ENCODE measurements at places on chromosomes 12 and 14.

GRCh38 chr12:33649992-33650391 lies 210.4 kb upstream of the SYT10 start:
- DNase-seq, result no peak

DNA sequence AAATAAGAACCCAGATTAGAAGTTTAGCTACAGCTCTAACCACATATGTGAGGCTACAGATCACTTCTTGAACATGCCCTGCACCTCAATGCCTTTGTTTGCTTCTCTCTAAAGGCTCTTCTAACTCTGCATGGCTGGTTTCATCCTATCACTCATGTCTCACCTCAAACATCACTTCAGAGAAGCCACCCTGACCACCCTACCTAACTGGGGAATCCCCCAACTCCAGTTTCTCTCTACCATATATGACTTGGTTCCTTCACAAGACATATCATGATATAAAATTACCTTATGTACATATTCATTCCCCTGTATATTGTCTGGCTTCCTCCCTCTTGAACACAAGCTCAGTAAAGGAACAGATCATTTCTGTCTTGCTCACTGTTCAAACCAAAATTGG lies 250.2 kb upstream of the GRIP1 start:
- peak; percentile 8 for DNase-seq

- DNase-seq, result peak; percentile 38
Measured at GRCh38 chr12:92362785-92363184, 217.1 kb upstream of the BTG1 start.

- no peak for DNase-seq
Measured at GRCh38 chr12:98058838-98059237, 456.6 kb upstream of the TMPO start.

DNA sequence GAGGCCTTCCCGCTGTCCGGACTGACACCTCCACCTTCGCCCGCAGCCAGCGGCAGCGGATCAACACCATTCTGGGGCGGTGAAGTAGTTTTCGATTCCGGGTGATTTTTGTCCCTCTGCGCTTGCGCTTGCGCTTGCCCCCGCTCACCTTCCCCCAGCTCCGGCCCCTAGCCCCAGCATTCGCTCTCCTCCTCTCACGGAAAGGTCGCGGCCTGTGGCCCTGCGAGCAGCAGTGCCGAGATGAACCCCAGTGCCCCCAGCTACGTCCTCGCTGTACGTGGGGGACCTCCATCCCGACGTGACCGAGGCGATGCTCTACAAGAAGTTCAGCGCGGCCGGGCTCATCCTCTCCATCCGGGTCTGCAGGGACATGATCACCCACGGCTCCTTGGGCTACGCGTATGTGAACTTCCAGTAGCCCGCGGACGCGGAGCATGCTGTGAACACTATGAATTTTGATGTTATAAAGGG lies 22.7 kb upstream of the SRGAP1 start:
- no peak for DNase-seq

DNA sequence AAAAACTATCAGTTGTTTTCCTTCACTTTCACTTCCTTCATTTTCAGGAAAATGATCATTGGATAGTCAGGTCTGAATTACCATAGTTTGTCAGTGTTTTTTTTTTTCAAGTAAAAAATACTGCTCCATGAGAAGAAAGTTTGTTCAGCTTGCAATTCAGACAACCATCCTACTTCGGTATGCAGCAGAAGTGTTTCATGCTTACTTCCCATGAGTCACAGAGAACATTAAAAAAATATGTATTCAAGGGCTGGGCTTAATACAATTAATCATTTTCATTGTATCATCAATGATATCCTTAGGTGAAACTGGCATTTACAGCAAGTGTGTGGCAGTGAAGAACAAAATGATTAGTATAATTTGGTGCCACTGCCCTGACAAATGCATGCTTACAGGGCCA lies 21.6 kb downstream of the PYM1 start:
- DNase-seq, result no peak

DNA sequence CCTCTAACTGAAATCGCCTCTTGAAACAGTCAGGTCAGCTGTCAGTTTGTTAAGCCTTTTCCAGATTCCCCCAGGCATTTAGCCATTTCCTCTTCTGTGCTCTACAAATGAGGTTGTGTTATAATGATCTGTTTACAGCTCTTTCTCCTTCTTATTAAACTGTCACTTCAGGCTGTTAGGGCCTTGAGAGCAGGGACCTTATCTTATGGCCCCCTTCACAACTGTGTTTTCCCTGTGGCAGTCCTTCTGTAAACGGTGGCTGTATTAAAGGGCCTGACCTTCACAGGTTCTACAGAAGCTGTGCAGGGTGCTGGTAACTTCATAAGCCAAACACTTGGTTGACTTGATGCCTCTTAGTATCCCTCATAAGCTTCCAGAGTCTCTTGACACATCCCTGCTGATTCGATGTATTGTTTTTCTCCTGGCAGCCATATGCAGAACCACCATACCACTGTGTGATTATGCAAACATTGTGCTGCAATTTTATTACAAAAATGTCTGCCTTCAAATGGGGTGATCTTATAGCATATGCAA lies 104.7 kb downstream of the PLEKHA5 start:
- DNase-seq, result no peak

GRCh38 chr12:48678551-48679185 lies 3.4 kb downstream of the KANSL2 start:
- no peak for DNase-seq

GRCh38 chr12:57834086-57834876 lies 12.2 kb downstream of the CTDSP2 start:
- no peak for DNase-seq

DNA sequence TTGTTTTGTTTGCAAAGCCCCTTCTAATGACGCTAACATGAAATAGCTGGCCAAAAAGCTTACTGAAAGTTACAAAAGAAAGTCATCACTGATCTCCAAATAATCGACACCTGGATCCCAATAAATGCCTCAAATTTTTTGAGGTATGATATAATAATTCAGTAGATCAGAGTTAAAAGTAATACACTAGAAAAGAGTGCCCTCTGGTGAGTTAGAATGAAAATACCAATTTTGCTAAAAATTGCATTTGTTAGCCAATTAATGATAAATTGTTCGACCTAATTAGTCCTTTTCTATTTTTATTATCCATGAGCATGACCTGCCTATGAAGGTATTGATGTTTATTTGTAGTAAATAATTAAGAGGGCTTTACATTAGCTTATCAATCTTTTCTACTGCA lies 78.6 kb downstream of the CEP128 start:
- DNase-seq, result no peak

DNA sequence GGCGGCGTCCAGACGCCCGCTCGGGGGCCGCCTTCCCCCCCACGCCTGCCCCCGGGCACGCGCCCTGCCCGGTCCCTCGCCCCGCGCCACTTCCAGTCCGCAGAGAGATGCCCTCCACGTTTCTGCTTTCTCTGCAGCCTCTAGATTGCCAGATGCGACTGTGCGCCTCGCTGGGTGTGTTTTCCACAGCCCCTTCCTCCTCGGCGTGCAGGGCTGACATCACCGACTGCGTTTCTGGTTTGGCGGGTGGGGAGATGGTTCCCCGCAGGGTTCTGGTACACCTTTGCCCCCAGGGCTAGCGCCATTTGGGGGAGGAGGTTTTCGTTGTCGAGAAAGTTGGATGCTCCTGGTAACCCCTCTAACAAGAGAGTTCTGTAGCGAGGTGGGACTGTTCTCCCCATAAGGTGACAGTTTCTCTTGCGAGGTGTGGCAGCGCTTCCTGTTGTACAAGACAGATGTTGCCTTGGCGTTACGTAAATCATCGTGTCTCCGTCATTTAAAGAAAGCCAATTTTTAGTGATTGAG lies 1.5 kb downstream of the CALM1 start:
- DNase-seq, result peak; percentile 72

DNA sequence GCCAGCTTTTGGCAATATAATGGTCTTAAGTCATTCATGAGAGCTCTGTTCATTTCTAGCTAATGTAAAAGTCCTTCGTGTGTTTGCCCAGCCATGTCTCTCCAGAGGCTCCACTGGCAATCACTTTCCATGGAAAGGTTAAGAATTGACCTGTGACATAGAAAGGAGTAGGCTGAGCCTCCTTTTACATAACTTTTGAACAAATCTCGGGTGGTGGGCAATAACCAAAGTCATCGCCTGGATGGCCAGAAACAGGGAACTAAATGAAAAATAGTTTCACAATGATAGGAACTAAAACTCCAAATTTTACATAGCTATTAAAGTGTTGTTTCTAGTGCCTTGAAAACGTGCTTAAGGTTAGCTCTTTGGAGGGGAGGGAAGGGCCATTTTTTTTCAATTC lies 6.5 kb downstream of the BHLHE41 start:
- no peak for DNase-seq

DNA sequence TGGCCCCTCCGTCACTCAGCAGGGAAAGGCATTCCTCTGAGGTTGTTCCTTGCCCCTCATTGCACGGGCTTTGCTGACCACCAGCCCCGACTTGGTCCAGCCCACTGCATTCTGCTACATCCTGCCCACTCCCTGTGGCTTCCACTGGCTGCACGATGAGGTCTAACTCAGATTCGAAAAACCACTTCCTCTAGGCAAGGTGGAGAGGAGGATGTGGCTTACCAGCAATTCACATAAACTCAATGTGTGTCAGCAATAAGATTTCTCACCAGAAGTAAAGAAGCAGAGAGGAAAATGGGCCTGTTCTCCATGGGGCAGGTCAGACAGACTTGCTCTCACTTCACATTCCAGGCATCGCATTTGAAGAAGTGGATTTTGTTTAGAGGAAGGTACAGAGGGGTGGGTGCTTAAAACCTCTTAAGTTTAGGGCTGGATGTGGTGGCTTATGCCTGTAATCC lies 14.7 kb downstream of the GPR68 start:
- DNase-seq, result peak; percentile 78

DNA sequence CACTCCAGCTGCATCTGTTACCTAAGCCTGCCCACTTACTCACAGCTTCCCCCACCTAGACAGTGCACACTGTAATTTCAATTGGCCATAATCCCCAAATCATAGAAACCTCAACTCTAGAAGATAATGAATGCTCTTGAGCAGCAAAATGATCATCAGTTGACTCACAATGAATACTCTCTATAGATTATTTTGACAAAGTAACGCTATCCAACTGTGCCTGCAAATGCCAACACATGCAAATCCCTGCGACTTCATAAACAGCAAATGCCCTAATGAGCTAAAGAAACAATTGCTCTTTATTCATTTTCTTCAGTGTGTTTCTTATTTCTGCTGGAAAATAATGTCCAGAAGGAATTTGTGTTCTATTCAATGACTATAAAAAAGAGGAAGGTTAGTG lies 319.5 kb downstream of the PAWR start:
- no peak for DNase-seq

- DNase-seq, result no peak
Measured at GRCh38 chr14:24071836-24072430, 571 bp downstream of the CPNE6 start.

- DNase-seq, result no peak
Measured at GRCh38 chr12:124709722-124710687, 142.6 kb upstream of the NCOR2 start.

DNA sequence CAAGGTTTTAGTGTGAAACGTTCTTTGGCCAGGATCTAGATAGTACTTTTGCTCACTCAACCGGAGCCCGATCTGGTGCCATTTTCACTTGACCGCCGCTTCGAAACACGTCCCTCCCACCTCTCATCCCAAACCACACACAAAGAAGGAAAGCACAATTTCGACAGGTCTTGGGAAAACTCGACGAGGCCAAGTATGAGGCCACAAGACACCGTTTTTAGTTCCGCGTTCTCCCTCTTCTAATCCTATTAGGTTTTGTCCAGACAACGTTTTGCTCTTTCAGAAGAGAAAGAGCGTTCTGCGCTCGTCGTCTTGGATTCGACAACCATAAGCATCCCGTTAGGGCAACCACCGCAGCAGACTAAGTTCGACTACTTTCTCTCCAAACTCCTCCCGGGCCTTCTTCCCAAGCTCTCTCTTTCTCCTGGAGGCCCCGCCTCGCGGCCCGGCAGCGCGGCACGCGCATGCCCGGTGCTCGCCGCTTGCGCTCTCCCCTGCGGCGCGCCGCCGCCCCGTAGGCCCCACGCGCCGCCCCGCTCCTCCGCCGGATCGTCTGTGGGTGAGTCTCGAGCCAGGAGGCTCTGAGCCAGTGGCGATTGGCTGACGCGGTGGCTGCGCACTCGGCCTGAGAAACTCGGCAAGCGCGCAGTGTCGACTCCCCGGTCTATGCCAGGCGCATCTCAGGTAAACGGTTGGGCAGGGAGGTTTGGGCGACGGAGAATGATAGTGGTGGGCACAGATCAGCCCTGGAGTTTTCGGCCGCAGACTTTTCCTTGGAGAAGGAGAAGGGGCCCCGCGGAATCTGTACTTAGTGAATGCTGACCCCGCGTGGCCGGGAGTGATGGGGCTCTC lies at the start of gene MIPOL1:
MIPOL1 (plus strand) TSS at position 517 of the 852 bp plus-strand sequence. CDS start 49,952 bp downstream, outside the sequence.
- DNase-seq, result no peak

DNA sequence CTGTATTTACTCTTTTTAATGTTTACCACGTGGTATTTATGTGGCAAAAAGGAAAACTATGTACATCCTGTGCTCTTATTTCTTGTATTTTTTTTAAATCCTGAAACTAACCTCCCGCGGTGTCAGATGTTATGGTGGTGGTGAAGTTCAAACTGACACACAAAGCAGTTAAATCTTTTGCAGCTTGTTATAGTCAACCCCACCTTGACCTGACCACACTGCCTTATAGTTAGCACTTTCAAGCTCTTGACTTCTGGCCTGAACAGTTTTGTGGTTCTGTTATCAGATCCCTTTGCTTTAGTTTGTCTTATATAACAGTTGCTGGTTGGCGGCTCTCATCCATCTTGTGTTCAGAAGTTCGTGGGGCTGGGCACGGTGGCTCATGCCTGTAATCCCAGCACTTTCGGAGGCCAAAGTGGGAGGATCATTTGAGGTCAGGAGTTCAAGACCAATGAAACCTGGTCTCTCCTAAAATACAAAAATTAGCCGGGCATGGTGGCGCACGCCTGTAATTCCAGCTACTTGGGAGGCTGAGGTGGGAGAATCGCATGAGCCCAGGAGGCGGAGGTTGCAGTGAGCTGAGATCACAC lies 2.1 kb downstream of the UNG start:
- DNase-seq, result no peak

GRCh38 chr12:131121705-131122405 lies 168.1 kb downstream of the ADGRD1 start:
- DNase-seq, result no peak

DNA sequence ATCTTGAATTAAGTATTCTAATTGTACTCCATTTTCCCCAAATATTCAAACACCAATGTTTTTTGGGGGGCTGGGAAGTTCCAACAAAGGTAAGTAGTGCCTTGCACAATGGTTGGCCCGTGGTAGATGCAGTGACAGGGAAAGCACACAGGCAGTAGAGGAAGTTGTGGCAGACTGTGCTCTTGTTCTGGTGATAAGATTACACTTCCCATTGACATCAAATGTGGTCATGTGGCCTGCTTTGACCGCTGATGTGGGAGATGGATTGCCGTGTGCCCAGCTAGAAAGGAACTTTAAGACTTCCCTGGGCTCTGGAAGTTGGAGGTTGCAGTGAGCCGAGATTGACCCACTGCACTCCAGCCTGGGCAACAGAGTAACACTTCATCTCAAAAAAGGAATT lies 223.8 kb downstream of the VRK1 start:
- DNase-seq, result no peak

- no peak for DNase-seq
Measured at GRCh38 chr12:132143336-132144071, 615 bp downstream of the DDX51 start.
